ENCODE measurements at places on chromosomes 2 and 18. TPM values are rescaled to one million over a fixed set of nuclear protein-coding genes. Genes with fewer than 3 reads are reported as not detected.

Gene MPP4
- total RNA-seq, result not detected

Gene LRRTM4
- not detected for total RNA-seq

Gene HTR2B
- not detected for total RNA-seq

- no peak for DNase-seq
Observed at GRCh38 chr2:16093639-16094529, 153.5 kb downstream of the MYCN start.

GRCh38 chr2:10530607-10531239, 82.6 kb upstream of the ODC1 start:
- no peak for DNase-seq
